Cortex of kidney (tissue), 1 donor: ENCODE measurements at places on chromosomes 5 and 9.

- no peak for DNase-seq
These were observed 1.2 kb downstream of the NSD1 start for GRCh38 chr5:177134697-177135225.

- no peak for DNase-seq
These were observed 421.9 kb upstream of the FTMT start for GRCh38 chr5:121429761-121430160.

DNA sequence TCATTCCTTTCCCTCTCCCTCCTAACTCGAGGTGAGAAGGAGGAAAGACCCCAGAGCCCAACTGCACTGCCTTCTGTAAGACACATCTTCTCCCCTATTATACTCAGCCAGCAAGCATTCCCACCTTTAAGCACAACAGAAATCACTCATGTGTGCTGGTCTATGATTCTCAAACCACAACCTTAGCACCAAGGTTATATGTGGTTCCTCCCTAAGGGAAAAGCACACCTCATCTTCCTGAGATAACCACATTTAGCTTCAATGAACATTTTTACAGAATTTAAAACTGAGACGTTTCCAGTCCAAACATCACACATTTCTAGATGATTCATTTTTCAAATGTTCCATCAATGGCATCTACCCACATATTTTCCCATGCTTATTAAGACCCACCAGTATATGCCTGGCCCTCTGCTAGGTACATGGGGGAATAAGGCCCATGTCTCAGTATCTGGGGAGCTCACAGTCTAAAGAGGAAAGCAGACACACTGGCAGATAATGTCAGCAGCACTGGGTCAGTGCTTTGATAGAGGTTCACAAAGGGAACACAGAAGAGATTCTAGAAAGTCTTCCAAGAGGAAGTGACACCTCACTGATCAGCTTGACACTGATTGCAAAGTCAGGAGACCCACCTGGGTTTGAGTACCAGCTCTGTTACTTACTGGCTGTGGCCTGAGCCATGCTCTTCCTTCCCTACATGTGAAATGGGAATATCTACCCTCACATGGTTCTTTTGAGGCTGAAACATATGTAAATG is 245.4 kb downstream of the DENND1A start:
- DNase-seq = no peak

DNA sequence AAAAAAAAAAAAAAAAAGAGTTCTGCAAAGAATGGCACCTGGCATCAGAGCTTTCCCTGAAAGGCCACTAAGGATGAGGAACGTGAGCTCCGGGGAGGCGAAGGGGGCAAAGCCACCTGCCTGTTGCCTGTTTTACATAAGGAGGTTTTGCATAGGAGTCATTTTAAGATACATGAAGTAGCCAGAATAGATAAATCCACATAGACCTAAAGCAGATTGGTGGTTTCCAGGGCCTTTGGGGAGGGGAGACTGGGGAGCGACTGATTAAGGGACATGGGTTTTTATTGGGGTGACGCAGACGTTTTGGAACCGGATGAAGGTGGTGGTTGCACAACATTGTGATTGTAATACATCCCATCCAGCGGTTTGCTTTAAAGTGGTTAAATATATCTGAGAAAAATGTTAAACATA is 7.1 kb downstream of the NEK6 start:
- no peak for DNase-seq

DNA sequence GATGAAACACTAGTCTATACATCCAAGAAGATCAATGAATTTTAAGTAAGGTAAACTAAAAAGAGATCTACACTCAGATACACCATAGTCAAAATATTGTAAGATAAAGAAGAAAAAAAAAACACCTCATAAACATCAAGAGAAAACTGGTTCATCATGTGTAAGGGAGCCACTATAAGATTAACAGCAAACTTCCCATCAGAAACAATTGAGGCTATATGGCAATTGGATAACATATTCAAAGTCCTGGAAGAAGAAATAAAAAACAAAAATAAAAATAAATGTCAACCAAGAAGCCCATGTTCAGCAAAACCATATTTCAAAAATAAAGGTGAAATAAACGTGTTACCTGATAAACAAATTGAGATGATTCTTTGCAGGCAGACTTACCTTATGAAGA is 3.6 kb downstream of the OR13C8 start:
- no peak for DNase-seq

GRCh38 chr5:169169783-169170182 is 131.2 kb downstream of the SLIT3 start:
- DNase-seq = no peak

- DNase-seq = no peak
These were observed 351.1 kb upstream of the RIOK2 start for GRCh38 chr5:97534166-97534565.

DNA sequence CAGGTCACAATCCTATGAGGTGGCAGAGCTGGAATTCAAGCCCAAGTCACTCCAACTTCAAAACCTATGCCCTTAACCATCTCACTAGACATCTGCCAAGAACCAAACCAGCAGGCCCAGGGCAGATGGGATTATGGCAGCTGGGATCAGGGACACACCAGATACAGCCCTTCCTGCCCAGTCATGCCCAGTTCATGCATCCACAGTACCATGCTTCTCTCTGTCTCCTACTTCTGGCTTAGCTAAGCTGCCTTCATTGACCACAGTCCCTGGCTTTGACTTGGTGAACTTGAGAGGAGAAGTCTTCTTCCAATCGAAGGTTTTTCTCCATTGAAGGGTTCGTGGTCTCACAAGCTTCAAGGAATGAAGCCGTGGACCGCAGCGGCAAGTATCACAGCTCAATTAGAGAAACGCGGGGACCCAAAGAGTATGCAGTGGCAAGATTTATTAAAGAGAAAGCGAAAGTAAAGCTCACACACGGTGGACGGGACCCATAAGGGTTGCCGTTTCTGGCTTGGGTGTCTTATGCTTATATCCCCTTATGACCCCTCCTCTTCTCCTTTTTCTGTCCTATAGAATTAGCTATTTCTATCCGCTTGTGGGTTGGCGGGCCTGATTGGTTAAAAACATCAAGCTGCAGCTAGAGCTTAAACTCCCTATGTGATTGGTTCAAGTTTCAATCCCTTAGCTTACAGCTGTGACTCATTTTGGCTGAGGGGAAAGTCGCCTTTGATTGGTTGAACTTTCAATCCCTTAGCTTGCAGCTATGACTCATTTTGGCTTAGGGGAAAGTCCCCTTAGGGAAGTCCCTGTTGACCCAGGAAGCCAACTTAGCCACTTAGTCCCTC is 101.2 kb downstream of the TRIM36 start:
- DNase-seq = no peak

GRCh38 chr5:17620627-17621026 is 10.4 kb downstream of the TAF11L12 start:
- DNase-seq = no peak

DNA sequence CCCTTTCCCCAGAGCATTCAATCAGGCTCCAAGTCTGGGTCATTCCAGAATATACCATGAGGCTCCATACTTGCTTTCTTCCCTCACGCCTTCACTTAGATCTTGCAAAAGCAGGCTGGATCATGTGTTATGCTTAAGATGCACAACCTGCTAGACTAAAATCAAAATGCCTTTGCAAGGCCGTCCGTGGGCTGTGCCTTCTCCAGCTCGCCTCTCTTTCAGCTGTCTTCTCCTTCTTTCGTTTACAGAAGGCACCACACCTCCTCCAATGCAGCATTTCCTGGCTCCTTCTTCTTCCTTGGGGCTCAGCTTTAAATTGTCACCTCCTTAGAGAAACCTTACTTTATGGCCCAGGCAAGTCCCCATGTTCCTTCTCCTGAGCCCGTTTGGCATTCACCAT is 150.6 kb downstream of the ADCY2 start:
- no peak for DNase-seq

GRCh38 chr9:137971477-137972138 is 94.0 kb downstream of the CACNA1B start:
- DNase-seq = no peak

- DNase-seq = no peak
These were observed 48.2 kb downstream of the SLC1A3 start for GRCh38 chr5:36654564-36654963.

GRCh38 chr9:91500509-91501014 is 76.9 kb upstream of the NFIL3 start:
- DNase-seq = no peak

DNA sequence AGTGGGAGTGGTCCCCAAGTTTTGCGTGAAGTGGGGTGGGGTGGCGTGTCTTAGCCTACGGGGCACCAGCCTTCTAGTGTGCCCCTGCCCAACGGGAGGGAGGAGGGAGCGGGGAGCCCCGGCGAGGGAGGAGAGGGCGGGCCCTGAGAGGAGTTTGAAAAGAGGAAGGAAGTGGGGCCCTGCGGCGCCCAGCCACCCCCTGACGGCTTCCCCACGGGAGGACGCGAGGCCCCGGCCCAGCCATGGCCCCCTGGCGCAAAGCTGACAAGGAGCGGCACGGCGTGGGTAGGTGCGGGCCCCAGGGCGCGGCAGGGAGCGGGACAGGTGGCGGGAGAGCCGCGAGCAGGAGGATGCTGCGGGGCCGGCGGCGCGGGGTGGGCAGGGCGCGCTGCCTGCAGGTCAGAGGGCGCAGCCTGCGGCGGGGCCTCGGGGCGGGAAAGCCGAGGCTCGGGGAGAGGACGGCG is at the start of gene DOCK2:
DOCK2 (plus strand) TSS at position 191 of the 464 bp plus-strand sequence; CDS start at position 243, 52 bp downstream.
- DNase-seq = no peak

- DNase-seq = no peak
These were observed 86.3 kb upstream of the PJA2 start for GRCh38 chr5:109496112-109496511.

DNA sequence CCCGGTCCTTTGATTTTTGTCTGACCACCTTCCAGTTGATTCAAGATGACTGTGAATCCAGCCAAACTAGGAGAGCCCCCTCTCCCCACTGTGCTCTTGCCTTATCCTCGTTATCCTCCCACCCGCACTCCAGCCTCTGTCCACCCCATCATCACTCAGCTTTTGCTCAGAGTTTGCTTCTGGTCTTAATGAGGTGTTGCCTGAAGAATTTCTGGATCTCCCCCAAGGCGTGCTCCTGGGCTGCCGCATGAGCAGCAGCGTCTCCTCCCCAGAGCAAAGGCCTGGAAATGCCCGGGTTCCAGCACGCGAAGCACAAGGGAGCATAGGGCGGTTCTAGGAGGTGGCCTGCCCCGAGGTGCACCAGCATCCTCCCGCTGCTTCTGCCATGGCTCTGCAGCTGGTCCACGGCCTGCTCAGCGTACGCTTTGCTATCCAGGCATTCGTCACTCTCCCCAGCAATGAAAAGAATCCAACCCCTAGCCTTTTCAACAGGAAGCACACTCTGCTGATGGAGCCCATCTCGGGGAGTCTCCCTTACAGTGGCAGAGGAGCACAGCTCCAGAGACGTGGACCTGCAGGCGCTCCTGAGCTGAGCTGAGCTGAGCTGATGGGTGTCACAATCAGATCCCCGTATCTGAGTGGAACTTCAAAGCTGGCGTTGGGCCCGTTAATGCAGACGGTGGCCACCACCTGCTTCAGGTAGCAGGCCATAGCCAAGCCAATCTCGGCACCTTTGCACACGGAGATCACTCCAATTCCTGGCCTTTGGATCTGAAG is 50.7 kb downstream of the BAAT start:
- no peak for DNase-seq

GRCh38 chr5:76546497-76547102 is 76.6 kb downstream of the F2RL2 start:
- no peak for DNase-seq

DNA sequence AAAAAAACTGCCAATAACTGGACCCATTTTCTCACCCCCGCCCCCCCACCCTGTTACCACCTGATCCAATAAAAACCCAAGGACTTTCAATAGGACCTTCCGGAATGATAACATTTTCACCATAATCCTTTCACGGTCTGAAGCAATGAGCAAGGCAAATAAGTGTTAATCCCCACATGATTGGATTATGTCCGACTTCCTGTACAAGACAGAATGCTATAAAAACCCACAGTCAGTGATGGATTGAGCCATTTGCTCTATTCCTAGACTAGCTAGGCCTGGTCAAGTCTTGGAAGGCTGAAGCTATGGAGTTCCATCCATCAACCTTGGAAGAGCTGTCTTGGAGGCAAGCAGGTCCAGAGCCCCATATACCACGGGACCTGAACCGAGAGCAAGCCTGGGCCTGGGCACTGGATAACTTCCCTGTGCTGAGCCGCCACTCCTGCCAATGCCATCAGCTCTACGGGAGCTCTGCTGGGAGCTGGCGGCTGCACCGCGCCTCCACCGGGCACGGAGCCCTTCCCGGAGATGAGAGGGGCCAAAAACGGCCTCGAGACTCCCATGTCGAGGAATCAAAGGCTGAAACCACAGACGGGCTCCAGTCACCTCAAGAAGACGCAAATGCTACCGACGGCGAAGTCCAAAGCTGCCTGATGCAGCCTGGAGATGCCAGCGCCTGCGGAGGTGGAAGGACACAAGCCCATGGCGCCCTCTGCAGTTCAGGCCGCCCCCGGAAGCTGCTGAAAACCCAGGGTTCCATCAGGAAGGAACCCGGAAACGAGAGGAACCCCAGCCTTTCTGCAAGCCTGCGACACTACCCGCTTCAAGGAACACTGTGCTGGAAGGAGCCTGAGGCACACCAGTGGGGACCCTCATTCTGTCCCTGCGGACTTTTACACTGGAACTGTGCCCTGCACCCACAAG is 69.2 kb downstream of the ANXA2R start:
- DNase-seq = no peak

GRCh38 chr5:4646715-4647375 is 493.3 kb upstream of the ADAMTS16 start:
- DNase-seq = no peak

DNA sequence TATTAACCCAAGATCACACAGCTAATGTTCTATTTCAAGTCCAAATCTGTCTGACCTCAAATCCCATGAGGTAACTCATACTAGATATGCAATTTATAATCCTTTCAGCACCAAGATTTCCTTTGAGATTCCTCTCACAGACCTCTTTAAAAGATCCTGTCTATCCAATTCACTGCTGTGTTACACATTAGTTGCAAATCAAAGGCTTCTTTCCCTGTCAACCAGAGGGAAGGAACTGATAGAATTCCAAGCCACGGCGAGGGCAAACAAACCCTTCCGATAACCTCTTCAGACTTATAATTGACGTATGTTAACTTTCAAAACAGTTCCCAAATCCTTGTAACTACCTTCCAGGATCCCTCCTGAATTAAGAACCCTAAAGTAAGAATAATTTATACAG is 168.9 kb downstream of the DRD1 start:
- DNase-seq = no peak

DNA sequence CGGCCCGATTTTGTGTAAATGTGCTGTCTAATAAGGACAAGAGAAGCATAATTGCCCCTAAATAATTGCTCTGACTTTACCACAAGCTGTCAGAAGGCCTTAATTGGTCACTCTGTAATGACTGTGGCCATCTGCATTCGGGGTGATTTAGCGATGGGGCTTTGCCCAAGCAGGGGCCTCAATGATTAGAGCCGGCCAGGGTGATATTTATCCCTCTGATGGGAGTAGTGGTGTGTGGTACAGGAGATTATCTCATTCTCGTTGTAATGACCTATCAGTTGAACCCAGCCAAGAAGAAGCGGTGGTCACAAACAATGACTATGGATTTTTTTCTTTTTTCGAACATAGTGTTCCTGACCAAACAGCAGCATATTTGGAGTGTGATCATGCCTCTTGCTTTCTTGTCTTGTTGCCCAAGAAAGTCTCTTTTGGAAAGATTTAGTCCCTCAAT is 72.0 kb upstream of the SAP30L start:
- no peak for DNase-seq
